ENCODE measurements at places on chromosomes 1 and 21.

DNA sequence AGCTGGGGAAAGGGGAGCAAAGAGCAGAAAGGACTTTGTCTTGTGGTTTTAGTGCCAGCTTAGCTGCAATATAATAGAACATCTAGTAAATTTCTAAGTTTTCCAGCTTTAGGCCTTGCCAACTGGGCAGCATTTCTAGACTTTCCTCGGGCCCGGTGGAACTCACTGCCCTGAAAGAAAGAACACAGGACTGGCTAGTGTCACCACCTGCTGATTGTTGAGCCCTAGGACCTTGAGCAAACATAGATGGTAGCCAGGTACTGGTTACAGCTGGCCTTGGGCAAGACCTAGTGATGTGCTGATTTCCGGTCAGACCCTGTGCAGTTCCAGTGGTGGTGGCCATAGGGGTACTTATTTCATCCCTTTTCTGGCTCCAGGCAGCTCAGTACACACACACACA, 753.2 kb upstream of the B3GALT2 start:
- DNase-seq = no peak

DNA sequence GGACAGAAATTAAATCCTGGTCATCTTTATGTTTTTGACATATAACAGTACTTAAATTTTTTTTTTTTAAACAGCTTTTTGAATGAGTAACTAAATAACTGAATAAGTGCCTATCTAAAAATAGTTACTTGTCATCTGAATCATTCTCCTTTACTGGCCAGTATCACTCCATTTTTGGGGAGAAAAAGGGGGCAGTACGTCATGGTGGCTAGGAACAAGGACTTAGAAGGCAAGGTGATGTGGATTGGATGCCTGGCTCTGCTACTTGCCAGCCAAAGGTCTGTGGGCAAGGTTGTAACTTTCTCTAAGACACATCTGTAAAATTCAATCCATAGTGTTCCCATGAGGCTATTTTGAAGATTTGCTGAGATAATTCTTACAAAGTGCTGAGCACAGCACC, 220.4 kb upstream of the DEPDC1 start:
- DNase-seq = no peak

GRCh38 chr1:90132306-90132705, 137.4 kb downstream of the ZNF326 start:
- DNase-seq = no peak

- DNase-seq = no peak
Measured at GRCh38 chr1:110053552-110054428, 16.7 kb downstream of the ALX3 start.

GRCh38 chr1:27760426-27760825, 12.6 kb upstream of the STX12 start:
- DNase-seq = no peak

DNA sequence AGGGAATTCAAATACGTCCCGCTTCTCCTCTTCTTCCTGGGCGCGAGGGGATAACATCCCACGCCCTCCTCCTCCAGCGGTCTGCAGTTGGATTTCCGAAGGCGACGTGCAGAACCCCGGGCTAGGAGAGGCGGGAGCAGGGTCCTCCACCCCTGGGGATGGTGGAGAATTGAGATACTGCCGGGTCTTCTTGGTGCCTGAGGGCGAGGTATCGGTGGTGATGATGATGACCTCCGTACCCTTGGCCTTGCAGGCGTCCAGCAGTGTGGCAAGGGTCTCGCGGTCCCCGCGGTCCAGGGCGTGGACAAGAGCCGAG, 3.2 kb upstream of the LIX1L start:
- DNase-seq = no peak

DNA sequence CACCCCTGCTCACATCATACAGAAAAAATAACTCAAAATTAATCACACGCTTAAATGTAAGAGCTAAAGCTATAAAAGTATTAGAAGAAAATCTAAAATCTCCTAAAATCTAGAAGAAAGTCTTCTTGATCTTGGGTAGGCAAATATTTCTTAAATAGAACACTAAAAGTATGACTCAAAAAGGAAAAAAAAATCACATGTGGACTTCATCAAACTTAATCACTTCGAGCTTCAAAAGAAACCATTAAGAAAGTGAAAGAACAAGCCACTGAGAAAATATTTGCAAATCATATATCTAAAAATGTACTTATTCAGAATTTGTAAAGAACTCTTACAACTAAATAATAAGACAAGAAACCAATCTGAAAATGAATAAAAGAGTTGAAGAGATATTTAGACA, 32.7 kb downstream of the LRRC52 start:
- DNase-seq = no peak

DNA sequence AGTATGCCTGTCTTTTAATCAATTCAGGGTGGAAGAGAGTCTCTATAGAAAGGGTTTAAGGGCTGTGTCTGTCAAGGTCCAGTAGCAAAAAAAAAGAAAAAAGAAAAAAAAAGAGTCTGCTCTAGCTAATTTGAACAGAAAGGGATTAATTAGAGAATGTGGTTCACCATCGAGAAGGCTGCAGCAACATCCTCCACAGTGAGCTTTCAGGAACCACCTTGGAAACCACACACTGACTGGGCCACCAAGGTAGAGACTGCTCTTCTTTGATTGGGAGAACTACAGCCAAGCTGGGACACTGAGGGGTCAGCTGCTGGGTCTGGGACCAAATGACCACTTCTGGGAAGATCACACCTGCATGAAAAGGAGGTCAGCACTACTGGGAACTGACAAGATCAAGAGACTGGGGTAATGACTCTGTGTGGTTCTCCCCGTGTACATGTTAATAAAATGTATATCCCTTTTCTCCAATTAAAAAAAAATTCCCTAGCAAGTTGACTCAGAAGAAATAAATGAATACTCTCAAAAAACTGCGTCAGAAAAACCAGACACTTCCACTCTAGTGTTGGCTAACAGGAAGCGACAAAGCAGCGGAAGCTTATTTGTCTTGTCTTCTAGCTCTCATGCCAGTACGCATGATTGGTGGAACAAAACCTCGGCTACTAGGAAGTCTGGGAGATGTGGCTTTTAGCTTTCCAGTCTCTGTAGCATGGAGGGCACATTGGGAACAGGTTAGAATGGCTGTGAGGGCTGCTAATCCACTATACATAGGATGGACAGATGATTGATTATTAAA, 60.0 kb upstream of the IVNS1ABP start:
- no peak for DNase-seq

DNA sequence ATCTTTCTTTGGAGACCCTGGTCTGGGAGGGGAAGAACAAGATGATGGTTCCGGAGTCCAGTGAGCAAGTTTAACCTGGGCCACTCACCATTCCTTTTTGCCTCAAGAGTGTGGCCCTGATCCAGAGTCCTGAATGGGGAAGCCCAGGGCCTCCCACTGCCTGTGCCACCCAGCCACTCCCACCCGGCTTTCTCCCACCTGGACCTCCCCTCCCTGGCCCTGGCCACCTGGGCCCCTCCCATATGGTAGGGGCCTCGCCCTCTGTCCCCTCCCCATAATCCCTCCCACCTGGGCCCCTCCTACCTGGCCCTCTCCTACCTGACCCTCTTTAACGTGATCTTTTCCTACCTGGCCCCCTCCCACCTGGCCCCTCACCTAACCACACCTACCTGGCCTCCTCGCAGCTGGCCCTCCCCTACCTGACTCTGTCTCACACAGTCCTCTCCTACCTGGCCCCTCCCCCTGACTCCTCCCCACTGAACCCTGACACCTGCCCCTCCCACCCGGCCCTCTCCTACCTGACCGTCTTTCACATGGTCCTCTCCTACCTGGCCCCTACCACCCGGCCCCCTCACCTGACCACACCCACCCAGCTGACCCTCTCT, 220.7 kb upstream of the VAMP3 start:
- DNase-seq = no peak

- no peak for DNase-seq
Measured at GRCh38 chr1:100261686-100262085, 4.3 kb upstream of the RTCA start.

DNA sequence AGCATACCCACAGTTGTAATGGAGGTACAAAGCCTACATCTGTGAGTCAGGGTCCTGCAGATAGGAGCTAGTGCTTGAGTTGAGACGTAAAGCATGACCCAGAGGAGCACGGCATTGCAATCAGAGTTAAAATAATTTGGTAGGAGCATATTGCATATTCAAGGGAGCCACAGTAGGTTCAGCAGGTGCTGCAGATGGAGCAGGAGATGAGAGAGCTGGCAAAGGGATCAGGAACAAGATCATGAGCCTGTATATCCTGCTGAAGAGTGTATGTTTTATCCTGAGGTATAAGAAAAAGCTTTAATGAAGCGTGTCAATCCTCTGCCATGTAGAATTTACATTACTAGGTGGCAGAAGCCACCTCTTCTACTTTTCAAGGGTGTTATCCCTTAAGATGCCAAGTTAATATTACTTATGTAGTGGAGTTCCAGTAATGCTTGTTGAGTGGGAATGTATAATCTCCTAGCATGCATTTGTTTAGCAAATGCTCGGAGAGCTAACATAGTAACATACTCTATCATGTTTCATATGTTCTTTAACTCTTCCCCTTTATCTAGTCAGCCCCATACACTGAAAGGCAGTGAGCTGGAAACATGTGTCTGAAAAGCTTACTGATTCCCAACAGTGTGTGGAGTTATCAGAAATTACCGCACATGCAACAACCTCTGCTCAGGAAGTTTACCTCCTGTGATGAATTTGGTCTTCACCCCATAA, 300.3 kb downstream of the GRIK1 start:
- no peak for DNase-seq

DNA sequence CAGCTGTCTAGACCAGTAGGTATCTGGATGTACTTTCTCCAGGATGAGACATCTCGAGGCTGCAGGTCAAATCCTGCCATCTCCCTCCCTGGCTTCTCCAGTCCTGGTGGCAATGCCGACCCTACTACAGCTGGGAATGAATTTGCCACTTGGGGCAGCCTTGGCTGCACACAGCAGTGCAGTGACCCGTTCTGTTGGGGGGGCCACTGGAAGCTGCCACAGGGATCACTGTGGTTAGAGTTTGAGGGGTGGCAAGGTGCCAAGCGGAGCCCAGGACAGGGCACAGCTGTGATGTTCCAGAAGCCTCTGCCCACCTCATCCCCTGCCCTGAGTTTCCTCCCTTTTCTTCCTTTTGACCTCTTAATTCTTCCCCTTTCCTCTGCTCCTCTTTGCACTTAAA, 17.1 kb downstream of the COL6A2 start:
- DNase-seq = no peak

All from esophagus muscularis mucosa (tissue), 4 donors.